ENCODE measurements at places on chromosomes 6 and 20.

DNA sequence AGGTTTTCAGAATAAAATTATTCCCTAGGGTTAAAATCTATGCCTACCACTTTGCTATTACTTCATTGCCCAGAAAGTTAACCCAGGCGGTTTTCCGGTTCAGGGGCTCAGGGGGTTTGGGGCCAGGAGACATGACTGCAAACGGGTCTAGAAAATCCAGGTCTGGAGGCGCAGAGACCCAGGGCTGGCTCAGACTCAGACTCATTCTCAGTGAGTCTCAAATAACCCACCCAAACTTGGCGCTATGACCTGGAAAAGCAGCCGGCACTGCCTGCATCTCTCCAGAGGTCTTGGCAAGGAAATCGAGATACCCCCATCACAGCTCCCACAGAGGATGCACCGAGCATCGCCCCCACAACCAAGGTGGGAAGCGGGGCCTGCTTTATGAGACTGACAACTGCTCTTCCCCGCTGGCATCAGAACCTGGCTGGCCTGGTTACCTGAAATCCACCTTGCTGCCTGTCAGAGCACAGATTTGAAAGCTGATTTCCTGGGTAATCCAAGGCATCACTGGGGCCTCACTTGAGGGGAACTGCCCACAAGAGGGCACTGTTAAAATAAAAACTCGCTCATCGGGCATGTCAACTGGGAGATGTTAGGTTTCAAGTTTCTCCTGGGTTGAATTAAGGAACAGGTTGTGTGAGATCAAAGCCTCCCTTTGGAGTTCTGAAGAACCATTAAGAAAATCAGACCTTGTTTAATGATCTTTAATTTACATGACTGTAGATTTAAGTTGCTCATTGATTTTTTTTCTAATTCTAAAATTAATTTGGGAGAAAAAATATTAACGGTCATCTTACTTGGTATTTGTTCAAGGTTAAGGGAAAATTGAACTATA is 55.1 kb downstream of the KIF16B start:
- no peak for ATAC-seq

- ATAC-seq: peak; percentile 15
These were observed 220.8 kb upstream of the HEY2 start for GRCh38 chr6:125528621-125529041.

DNA sequence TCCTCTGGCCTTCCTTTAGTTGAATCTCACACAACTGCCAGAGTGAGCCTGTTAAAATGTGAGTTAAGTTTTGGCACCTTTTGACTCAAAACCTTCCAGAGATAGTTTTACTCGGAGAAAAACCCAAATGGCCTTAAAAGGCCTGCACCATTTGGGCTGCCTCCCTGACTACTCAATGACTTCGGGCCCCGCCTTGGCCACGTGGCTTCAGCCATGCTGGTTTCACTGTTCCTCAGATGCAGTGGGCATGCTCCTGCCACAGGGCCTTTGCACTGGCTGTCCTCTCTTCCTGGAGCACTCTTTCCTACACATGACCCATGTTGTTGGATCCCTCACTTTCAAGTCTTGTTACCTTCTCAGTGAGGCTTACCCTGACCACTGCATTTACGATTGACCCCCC is 18.3 kb downstream of the VEGFA start:
- ATAC-seq: no peak

GRCh38 chr6:169208011-169208410 is 45.6 kb downstream of the THBS2 start:
- ATAC-seq: no peak

GRCh38 chr6:88545991-88546390 is 379.8 kb upstream of the CNR1 start:
- no peak for ATAC-seq

DNA sequence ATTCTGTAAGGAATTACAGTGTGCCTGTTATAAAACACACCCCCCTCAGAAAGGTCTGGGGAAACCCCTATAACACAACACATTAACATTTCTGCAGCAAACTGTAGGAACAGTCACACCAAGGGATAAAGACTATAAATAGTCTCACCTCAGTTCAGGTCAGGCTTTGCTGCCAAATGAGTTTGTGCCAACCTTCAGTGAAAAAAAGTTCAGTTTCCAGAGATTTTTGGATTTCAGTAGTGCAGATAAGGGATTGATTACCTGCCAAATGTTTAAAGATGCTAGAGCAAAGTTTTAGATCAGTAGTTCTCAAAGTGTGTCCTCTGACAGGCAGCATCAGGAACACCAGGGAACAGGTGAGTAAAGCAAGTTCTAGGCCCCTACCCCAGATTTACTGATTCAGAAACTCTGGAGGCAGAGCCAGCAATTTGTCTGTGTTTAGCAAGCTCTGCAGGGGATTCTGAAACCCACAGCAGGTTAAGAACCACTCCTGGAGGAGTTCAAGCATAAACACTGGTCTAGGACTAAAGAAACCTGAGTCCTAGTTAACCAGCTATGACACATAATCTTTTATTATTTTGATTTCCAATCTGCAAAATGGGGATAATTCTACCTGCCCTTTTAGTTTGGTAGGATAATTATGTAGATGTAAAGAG is 111.0 kb downstream of the RCAN2 start:
- no peak for ATAC-seq

- ATAC-seq: no peak
These were observed 44.4 kb downstream of the FYN start for GRCh38 chr6:111828809-111829208.

- ATAC-seq: no peak
These were observed 120.1 kb upstream of the CCDC28A start for GRCh38 chr6:138653435-138653834.

- ATAC-seq: no peak
These were observed 10.8 kb downstream of the DDX27 start for GRCh38 chr20:49230021-49230420.

DNA sequence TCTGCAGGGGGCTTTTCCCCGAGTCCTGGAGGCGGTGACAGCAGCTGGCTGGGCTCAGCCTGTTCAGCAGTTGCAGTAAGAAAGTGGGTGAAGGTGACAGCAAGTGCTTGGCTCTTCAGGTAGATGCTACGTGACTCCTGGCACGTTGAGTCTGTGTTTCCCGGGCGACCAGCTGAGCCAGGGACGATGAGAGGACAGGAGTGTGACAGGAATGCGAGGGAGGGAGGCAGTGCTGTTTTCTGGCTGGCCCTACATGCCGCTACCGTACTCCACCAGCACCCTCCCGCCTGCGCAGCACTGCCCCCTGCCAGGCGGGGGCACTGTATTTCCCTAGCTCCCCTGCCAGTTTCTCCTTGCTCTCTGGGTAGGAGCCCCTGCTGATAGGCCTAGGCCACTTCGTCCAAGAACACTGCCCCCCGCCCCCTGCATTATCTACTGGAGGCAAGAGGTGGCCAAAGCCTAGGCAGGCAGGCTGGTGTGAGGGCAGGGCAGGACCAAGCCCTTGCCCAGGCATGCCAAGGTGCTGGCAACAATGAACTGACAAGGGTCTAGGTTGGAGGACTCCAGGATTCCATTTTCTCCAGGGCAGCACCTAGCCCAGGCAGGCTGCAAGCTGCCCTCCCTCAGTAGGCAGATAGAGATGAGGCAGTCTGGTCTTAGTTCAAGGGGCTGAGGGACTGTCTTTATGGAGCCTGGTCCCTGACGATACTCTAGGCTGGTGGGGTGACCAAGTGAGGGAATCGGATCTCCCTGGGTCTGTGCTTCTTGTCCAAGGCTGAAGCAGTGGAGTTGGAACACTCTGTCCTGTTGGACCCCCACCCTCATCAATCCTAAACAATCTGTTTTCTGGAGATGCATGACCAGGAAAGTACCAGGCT is 19.2 kb downstream of the MRPS18A start:
- ATAC-seq: peak; percentile 62

- no peak for ATAC-seq
These were observed 11.4 kb upstream of the SNX9 start for GRCh38 chr6:157811476-157812173.

GRCh38 chr6:36098920-36099647 is 31.2 kb upstream of the MAPK13 start:
- no peak for ATAC-seq

DNA sequence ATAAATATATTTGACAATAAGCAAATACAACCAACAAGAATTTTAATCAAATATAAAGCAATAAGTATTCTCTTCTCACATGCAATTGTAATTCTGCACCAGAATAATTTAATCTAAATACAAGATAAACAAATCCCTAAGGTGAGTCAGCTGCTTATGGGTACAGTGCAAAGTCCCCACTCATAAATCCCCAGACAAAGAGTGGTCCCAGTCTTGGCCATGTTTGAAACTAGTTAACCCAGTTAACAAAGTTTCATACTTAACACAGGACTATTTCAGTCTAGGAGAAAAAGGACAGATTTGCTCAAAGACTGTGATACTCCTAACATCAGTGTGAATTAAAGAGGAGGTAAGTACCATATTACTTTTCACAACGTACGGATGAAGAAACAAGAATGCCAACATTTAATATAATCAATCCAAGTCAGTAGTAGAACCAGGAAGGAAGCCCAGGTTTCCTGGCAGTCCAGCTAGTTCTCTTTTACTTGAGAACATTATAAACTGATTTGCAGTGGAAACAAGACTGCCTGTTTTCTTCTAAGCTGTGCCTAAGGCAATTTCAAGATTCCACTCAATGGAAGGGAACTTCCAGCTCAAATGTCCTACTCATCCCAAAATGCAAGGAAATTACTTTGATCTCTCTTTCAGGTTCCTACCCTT is 10.4 kb downstream of the SAMD3 start:
- no peak for ATAC-seq

- no peak for ATAC-seq
These were observed 81.3 kb upstream of the SPTLC3 start for GRCh38 chr20:12927489-12927888.

GRCh38 chr6:138001750-138002349 is 105.4 kb downstream of the PERP start:
- ATAC-seq: no peak

Data from stimulated activated memory B cell treated with anti-CD40 and anti-IgM and Interleukin-4, amounts not matched to agents 10 μg/mL and 1 μg/mL and 100 μg/mL, for 72 hours (primary cell).